ENCODE measurements at places on chromosomes 13 and 19. TPM values are rescaled to one million over a fixed set of nuclear protein-coding genes. Genes with fewer than 3 reads are reported as not detected.

GRCh38 chr13:43786766-43787517 lies at the start of gene ENOX1:
TSS of gene ENOX1 (minus strand) at chr13:43786972.
- peak; percentile 84 for DNase-seq

- DNase-seq, result no peak
Observed at GRCh38 chr13:62434081-62434480, 1018.4 kb upstream of the PCDH20 start.

GRCh38 chr13:77827332-77827731 lies 91.3 kb downstream of the EDNRB start:
- DNase-seq, result no peak

DNA sequence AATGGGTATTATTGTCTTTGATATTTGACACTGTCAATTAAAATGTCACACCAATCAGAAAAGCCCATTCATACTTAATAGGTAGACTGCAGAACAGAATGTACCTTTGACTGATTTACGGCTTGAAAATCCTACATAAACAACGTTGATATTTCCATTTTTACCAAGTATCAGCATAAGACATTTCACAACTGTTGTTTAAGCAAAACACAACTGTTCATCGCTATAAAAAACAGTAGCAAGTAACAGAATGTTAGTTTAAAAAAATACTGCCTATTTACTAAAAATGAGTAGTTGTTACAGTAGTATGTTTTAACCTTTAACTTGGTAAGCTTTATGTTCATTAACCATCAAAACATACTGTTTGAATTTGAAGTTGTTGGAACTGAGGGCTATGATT lies 1096.6 kb downstream of the PCDH17 start:
- DNase-seq, result no peak

GRCh38 chr13:76654263-76654662 lies 231.9 kb downstream of the KCTD12 start:
- DNase-seq, result no peak

GRCh38 chr19:3682741-3683404 lies 17.4 kb downstream of the PIP5K1C start:
- DNase-seq, result peak; percentile 84

DNA sequence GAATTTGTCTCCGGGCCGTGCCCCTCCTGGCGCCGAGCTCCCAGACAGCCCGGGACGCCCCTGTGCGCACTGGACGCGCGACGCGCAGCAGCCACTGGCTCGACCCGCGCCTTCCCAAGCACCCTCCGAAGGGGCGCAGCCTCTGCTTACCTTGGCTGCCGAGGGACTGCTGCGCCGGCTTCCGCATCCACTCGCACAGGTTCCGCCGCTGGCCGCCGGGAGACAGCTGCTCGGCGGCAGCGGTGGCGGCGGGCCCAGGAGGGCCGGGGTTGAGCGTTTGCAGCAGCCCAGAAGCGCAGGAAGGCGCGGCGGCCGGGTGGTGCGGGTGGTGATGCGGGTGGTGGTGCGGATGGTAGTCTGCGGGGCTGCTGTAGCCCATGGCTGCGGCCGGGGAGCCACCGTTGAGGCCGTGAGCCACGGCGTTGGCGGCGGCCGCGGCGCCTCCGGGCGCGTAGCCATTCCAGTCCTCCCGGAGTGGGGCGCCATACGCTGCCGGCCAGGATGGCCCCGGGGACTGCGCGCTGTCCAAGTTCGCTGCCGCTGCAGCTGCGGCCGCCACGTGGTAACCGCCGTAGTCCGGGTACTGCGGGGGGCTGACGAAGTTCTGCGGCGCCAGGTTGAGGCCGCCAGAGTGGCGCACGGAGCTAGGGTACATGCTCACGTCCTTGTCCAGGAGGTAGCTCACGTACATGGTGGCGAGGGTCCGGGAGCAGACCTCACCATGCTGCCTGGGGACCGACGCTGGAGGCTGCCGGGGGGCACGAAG lies 616 bp downstream of the CDX2 start:
- DNase-seq, result no peak

GRCh38 chr13:68727165-68727564 lies 1380.5 kb upstream of the ATXN8OS start:
- no peak for DNase-seq

DNA sequence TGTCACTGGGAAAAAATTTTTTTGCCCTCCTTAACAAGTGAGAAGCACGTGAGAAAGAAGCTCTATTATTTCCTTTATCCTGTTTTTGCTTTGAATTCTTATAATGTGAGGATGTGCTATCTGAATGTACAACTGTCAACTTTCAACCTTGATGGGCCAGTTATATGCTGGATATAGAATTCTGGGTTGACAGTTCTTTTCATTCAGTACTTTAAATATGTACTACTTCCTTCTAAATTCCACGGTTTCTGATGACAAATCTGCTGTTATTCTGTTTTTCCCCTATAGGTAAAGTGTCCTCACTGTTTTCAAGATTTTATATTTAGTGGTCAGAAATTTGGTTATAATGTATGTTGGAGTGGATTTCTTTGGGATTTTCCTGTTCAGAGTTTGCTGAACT lies 29.9 kb downstream of the ZDHHC20 start:
- DNase-seq, result no peak

DNA sequence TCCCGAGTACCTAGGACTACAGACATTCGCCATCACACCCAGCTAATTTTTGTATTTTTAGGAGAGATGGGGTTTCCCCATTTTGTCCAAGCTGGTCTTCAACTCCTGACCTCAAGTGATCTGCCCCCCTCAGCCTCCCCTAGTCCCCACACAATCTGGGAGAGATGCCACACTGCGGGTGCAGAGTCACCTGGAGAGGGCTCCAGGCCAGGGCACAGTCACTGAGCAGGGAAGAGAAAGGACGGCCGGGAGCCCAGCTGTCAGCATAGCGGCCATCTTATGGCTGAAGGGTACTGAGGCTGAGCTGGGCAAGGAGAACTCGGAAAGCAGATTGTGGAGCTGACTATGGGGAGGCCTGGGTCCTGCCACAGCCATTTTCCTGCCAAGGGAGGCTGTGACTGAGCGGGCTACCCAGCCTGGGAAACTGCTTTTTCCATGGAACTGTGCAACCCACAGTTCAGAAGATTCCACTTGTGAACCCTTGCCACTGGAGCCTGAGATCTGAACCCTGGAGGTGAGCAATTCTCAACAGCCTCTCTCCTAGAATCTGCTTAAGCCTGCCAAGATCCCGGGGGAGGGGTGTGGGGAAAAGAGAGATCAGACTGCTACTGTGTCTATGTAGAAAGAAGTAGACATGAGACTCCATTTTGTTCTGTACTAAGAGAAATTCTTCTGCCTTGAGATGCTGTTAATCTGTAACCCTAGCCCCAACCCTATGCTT lies 109.2 kb downstream of the ZNF486 start:
- DNase-seq, result no peak

DNA sequence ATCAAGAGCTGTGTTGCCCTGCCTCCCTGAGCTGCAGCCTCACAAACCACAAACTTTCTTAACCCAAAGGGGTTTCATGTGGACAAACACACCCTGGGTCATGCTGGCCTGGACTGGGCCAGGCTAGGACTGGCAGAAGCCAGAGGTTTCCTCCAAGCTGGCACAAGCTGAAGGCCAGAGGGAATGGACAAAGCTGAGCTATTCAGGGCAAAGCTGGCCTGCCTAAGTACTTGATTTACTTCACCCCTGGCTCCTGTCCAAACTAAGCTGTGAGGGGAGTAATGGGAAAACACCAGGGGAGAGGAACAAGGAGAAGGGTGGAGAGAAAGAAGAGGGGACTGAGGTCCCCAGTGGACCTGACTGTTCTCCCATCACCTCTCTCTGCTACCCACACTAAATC lies 6.2 kb downstream of the CPAMD8 start:
- peak; percentile 16 for DNase-seq

DNA sequence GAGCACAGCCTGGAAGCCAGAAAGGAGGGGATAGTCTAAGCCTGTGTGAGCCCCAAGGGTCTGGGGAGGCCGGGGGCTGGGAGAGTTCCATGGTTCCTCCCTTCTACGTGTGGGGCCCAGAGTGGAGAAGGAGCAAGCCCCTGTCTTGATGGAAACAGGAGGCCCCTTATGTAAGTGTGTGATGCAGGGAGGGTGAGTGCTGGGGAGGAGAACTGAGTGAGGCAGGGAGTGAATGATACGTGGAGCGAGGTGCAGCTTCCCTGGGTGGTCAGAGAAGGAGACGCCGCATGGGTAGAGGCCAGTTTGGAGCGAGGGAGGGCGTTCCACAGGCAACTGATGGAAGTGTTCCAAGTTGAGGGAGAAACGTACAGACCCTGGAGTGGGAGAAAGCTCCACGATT lies 16.0 kb downstream of the MAG start:
- no peak for DNase-seq

GRCh38 chr19:7925171-7925851 lies 624 bp downstream of the CTXN1 start:
- peak; percentile 93 for DNase-seq

GRCh38 chr13:99916366-99917103 lies 55.0 kb downstream of the ZIC5 start:
- peak; percentile 55 for DNase-seq

- no peak for DNase-seq
Observed at GRCh38 chr19:38793177-38793576, 4.2 kb downstream of the LGALS7B start.

GRCh38 chr13:99969919-99970650 lies 1.5 kb downstream of the ZIC5 start:
- DNase-seq, result no peak

DNA sequence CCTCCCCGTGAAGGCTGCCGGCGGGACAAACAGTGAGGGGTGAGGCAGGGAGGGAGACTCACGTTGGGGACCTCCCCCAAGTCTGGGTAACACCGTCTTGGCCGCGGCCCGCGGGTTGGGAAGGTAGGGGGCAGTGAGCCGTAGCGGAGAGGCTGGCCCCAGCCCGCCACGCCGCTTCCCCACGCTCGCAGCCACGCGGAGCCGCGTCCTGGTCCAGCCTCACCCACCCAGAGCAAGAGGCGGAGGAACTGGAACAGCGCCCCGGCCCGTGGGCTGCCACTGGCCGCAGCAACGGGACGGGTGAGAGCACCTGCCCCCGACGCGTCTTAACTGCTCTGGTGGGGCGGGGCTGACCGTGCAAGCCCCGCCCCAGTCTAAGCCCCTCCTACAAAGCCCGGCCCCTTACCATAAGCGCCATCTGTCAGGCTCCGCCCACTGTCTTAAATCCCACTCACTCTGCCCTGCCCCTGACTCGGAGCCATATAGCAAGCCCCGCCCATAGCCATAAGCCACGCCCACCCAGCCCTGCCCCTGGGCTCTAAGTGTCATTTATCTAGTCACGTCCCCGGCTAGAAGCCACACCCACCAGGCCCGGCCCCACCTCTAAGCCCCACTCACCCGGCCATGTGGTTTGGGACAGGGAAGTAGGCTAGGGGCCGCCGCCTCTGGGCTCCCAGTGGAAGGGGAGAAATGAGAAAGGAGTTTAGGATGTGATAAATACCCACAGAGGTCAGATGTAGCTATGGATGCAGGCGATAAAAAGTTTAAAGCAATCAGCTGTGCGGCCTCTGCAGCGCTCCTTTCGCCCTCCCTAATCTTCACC lies 2.1 kb upstream of the CCL25 start:
- peak; percentile 78 for DNase-seq

- no peak for DNase-seq
Observed at GRCh38 chr19:18899624-18900560, 3.9 kb upstream of the CERS1 start.

DNA sequence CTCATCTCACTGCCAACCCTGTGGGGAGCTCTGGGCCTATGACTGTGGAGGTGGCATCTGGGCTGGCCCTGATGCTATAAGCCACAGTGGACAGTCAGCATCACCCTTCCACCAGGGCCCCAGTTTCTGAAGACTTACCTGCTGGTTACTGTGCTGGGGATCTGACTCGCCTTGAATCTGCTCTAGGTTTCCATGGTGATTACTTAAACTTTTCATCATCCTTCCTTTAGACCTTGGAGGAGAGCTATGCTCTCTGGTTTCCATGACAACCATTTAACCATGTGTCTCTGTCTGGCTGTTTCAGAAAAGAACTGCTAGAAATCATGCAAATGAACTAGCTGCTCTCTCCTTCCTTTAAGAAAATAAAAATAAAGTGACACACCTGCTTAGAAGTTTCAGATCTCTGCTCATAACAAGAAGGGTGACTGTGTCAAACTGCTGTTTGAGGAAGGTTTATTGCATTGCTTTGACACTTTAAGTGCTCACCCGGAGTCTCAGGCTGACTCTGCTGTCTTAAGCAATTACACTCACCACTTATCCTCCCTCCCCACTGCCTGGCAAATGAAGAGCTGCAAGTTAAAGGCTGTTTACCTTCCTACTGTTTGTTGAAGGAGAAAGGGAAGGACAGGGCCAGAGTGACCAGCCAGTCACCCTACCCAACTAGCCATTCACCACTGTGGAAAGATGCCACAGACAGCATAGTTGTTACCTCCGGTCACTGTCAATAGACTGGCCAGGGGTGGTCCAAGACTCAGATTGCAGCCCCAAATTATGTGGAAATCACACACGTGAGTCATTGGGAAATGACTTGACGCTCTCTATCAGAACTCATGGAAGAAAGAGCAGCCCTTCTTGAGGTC lies 87.6 kb downstream of the HSPH1 start:
- no peak for DNase-seq

DNA sequence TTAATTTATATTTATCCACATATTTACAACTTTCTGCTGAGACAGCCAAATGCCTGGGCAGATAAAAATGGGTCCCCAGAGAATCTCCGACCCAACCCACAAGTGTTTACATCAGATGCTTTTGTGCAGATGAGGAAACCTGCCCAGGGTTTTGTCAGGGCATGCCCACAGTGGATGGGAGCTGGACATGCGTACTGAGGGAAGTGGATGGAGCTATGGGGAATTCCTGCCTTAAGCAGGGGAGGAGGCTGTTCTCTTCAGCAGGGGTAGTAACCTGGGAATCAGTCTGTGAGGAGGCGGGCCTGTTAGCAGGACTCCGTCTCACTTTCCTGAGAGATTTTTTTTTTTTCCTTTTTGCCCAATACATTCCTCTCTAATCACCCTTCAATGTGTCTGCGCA lies 122.9 kb downstream of the RFC3 start:
- DNase-seq, result peak; percentile 24

Gene ZNF534
- total RNA-seq, result 1.5 TPM

Gene DNAJC15
- 0.88 TPM for total RNA-seq

Gene IRGC
- not detected for total RNA-seq

Gene CEACAM3
- not detected for total RNA-seq

Gene NPHS1
- 1.1 TPM for total RNA-seq

Gene MBD3L3
- total RNA-seq, result not detected

Gene KCTD4
- not detected for total RNA-seq

Gene SIGLEC5
- not detected for total RNA-seq

Gene ZIK1
- 18.2 TPM for total RNA-seq

Gene DACH1
- total RNA-seq, result 3.7 TPM

Gene CCDC169
- total RNA-seq, result 6.9 TPM

Gene ZNF816
- 11.7 TPM for total RNA-seq

Gene HIPK4
- 0.18 TPM for total RNA-seq

Gene ADGRE2
- not detected for total RNA-seq

Gene BBC3
- 19.1 TPM for total RNA-seq

Gene ZNF524
- total RNA-seq, result 29.1 TPM
